ENCODE measurements at places on chromosomes 7 and 10. TPM values are rescaled to one million over a fixed set of nuclear protein-coding genes. Genes with fewer than 3 reads are reported as not detected.

The NKX2-3 gene
- not detected for total RNA-seq

The HOXA4 gene
- total RNA-seq: 1.7 TPM

The ASZ1 gene
- total RNA-seq: not detected

The EBLN1 gene
- total RNA-seq: not detected

The RPEL1 gene
- total RNA-seq: 0.13 TPM

The CACNB2 gene
- 1.0 TPM for total RNA-seq
